ENCODE measurements at places on chromosomes 4 and X.

DNA sequence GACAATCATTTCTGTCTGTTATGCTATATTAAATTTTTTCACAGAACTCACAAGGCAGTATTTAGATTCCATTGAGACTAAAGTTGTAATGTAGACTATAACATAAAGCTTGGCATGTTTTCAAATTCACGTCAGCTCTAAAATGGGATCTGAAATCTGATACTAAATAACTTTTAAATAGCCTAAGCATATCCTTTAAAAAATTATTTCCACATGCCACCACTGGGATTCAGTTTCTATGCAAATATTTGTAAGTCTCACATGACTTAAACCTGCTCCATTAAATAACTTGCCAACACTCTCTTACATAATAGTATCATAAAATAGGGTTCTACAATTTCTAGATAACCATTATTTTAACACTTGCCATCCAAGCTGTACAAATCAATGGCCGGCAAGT lies 32.4 kb downstream of the KLHL8 start:
- no peak for DNase-seq

DNA sequence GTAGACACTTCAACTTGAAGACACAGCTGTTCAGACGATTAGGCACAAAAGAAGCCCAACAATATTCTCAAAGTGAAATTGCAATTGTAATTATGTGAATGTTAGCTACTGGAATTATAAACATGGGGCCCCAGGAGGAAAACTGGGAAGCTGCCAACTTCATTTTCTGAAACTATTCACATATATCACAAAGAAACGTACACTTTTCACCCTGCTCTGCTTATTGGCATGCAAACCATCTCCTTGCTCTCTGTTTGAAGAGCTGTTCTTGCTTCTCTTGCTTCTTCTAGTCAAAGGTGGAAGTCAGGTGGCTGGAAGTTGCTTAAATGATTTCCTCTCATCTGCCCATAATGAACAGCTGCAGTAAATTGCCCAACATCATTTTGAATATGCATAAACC lies 320.1 kb downstream of the CFAP299 start:
- DNase-seq: no peak

- no peak for DNase-seq
Measured at GRCh38 chrX:97211070-97211469, 327.4 kb downstream of the RPA4 start.

DNA sequence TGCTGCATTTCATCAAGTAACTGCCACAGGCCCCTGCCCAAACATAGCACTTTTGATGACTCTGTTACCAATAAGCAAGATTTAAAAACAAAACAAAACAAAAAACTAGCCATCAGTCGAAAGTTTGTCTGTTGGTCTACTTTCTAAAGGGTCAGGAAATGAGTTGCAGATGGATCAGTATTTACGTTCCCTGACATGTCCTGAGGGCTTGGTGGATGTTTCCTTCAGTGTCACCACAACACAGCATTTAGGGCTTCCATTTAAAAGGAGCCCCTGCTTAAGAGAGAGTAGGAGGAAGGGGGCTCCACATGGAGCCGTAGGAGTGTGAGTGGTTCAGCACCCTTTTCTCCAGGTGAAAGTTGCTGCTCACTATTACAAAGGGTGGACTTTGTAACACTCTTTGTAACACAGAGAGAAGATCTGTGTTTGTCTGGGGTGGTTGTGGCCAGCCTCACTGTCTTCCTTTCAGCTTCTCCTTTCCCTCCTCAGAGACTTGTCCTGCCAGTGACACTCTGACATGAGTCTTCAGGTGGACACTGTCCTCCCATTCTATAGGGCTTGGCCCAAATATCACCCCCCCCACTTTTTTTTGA lies 167.5 kb upstream of the PDE5A start:
- DNase-seq: no peak

GRCh38 chrX:56314334-56314733 lies 82.2 kb downstream of the KLF8 start:
- no peak for DNase-seq

GRCh38 chr4:1368421-1369090 lies 21.5 kb downstream of the UVSSA start:
- DNase-seq: peak; percentile 71

- no peak for DNase-seq
Measured at GRCh38 chr4:66639361-66639760, 905.9 kb downstream of the CENPC start.

DNA sequence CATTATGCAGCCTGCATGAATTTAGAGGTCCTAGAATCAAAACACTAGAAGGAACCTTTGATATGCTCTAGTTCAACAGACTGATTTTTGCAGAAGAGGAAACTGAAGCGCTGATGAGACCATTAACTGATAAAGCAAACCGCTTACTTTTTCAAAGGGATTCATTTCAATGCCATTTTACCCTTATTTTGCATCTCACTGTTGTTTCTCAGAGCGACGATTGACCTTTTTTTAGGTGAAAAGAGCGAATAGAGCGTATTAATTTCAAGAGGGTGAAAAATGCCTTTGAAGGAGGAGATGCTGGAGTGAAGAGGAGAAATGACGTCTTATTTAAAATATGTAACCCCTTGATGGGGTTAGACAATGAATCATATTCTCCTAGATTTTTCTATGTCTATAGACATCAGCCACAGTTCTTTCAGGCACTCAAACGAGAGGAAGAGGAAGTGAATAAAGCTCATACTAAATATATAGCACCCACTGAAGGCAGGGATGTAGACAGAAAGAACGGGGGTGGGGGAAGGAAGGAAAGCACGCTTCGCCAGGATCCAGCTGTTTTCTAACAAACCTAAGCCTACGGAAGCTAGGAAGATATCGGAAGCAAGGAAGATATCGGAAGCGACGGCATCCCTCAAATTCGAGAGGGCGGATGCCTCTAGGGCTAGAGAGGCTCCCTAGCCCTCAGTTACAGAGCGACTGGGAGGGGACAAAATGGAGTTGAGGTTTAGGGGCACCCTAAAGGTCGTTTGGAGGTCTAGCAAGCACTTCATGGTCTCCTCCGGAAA lies 848 bp downstream of the ACSL4 start:
- no peak for DNase-seq

DNA sequence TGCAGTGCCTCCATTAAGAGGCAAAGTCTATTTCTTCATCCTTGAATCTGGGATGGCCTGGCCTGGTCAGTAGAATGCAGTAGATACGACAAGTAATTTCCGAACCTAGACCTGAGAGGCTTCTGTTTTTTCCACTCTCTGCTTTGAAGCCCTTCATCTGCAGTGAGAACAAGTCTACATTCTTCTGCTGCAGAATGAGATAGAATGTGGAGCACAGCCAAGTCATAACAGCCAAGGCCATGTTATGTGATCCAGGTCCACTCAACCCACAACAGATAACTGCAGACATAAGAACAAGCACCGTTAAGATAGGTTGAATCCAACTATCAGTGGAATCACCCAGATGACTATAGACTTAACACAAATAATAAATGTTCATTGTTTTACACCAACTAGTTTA lies 1297.7 kb downstream of the C4orf33 start:
- no peak for DNase-seq

DNA sequence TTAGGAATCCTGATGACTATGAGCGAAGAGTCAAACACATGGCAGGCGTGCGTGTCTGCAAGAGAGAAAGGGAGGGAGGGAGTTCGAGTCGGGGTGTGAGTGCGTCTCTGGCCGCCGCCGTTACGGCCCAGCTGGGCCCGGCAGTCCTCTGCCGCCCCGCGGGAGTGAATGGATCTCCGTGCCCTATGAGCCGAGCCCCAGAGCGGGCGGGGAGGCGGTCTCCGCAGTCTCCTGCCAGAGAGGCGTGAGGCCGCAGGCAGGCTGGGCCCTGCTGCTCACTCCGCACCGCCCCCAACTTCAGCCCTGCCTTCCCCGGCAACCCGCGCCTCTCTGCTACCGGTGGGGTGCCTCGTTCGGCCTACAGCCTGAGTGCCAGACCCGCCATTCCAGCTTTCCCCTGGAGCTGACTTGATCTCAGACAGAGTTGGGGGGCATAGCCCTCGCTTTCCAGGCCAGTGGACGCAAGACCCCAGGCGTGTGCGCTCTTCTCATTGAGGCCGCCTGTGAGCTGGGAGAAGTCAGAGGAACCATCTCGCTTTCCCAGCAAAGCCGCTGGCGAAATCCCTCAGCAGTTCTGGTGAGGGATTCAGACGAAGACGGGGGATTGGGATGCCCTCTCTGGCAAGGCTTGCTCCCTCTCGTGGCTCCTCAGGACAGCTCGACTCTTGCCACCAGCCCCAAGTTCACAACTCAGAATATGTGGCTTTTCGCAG lies 1.4 kb downstream of the SLC16A2 start:
- DNase-seq: no peak

DNA sequence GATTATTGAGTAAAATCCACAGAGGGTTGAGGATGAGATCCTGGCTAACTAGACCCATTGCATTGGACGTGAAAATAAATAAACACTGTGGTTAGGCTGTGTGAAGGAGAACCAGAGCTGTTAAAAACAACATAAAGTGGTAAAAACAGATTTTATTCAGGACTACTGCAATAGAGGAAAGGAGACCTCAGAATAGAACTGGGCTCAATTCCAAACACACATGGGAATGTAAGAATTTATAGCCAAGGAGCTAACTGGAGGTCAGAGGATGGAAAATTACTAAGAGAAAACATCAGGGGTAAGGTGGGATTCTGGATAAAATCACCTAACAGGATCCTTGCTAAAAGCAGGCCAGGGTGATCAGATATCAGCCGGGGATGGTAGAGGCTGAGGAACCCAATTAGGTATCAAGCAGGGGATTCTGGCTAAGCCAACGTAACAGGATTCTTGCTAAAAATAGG lies 112.4 kb downstream of the RNF150 start:
- DNase-seq: no peak

DNA sequence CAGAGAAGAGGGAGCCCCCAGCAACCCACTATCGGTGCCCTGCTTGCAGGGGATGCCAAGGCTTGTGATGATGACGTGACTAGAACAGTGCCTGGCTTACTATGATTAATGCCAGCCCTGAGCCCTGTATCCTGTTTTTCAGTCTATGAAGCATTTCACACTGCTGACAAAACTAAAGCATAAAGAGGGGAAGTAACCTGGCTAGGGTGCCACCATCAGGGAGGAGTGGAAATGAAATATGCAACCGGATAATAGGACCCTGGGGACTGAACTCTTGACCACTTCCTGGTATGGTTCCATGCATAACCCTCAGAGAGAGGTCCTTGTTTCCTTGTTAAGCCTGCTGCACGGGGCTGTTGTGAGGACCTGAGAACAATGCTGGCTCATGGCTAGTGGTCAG lies 50.3 kb downstream of the MED28 start:
- no peak for DNase-seq

GRCh38 chrX:31527455-31528126 lies 455.8 kb upstream of the FTHL17 start:
- DNase-seq: no peak

GRCh38 chrX:6026980-6027379 lies 201.7 kb downstream of the NLGN4X start:
- DNase-seq: no peak

DNA sequence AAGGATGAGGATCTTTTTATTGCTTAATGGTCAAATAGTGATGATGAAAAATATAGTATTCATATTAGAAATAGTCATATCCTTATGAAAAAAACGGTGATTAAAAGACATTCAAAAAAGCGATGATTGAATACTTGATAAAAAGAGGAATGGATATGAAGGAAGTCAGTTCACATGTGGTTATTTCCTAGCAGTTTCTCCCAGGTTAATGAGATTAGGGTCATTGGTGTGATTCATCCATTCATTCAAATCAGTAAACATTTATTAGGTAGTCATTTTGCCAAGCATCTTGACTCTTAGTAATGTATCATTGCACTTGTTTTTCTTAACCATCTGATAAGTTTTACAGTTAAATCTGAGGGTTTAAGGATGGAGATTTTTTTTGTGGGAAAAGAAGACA lies 294.1 kb downstream of the ARHGAP24 start:
- no peak for DNase-seq

- no peak for DNase-seq
Measured at GRCh38 chr4:170248576-170248975, 158.8 kb upstream of the AADAT start.

DNA sequence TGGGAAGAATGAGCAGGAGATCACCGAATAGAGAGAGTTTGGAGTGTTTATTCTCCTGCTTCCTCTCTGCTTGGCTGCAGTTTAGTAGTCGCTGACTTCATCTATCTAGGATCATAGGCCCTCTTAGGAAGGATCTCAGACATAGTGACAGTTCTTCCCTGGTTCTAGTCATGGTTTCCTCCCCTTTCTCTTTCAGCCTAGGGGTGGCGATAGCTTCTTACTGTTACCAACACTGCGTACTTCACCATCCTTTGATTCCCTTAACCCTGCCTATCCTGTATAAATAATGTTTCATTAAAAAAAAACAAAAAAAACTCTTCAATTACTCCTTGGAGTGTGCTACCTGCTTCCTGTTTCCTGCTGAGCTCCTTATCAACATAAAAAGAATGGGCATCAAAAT lies 103.8 kb downstream of the DDX53 start:
- no peak for DNase-seq

DNA sequence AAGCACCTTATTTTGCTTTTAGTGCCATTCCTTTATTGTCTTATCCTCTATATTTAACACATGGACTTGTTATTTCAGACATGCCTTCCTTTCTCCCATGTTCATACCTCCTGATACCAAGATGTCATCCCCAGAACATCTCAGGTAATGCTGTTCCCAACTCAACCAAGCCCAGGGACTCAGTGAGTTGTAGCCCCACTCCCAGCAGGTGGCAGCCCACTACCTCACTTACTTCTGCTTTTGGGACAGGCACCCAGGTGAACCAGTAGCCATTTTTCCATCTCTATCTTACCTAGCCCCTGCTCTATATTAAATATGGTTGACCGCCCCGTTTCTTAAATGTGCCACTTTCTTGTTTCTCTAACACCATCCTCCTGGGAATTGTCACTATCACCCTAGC lies 199.0 kb downstream of the DCHS2 start:
- DNase-seq: no peak

GRCh38 chr4:26724534-26724933 lies 136.1 kb upstream of the STIM2 start:
- no peak for DNase-seq

DNA sequence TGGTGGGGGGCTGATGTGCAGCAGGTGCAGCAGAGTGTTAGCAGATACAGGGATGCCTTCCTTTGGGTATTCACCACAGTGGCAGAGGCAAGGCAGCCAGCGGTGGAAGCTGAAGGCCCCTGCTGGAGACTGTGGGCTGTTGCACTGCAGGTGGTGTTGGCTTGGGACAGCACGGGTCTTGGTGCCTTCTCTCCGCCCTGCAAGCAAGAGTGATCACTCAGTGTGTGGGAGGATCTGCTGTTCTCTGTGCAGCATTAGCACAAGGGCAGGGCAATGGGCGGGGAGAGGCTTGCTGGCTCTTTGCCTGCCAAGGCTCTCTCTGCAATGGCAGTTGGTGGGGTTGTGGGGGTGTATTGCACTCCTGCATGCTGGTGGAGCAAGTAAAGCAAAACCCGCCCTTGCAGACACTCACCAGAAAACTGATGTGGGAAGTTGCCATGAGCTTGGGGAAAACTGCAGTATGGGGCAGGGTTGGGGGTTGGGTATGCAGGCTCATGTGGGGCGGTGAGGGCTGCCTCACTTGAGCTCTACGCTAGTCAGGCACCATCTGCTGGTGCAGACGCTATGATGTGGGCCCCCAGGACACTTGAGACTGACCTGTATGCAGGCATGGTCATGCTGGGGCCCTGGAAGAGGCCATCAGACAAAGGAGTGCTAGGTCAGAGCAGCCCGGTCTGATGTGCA lies 820.8 kb upstream of the GRIA3 start:
- no peak for DNase-seq

GRCh38 chr4:92104506-92104905 lies 199.3 kb upstream of the GRID2 start:
- DNase-seq: no peak

- no peak for DNase-seq
Measured at GRCh38 chrX:118272242-118272641, 73.7 kb upstream of the WDR44 start.

GRCh38 chrX:108732630-108733321 lies 3.6 kb downstream of the IRS4 start:
- DNase-seq: no peak

All from lower leg skin (tissue), 4 donors.